ENCODE measurements at places on chromosomes 4 and X.

GRCh38 chr4:74474345-74475090, 29.6 kb downstream of the AREG start:
- DNase-seq, result no peak

DNA sequence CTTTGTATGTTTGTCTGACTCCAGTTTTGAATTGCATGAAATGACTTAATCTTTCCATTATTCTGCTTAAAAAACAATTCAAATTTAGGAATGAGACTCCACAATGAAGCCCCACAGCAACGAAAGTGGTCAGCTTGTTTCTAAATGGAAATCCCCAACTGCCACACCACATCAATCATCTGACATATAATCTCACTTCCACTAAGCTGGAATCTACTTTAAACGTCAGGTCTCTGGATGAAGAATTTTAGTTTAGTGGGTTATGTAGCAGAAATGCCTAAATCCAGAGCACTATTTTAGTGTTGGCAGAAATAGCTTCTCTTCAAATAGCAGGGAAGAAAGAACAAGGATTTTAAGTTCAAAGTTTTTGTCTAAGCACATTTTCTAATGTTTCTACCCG, 1.7 kb upstream of the BMP2K start:
- no peak for DNase-seq

DNA sequence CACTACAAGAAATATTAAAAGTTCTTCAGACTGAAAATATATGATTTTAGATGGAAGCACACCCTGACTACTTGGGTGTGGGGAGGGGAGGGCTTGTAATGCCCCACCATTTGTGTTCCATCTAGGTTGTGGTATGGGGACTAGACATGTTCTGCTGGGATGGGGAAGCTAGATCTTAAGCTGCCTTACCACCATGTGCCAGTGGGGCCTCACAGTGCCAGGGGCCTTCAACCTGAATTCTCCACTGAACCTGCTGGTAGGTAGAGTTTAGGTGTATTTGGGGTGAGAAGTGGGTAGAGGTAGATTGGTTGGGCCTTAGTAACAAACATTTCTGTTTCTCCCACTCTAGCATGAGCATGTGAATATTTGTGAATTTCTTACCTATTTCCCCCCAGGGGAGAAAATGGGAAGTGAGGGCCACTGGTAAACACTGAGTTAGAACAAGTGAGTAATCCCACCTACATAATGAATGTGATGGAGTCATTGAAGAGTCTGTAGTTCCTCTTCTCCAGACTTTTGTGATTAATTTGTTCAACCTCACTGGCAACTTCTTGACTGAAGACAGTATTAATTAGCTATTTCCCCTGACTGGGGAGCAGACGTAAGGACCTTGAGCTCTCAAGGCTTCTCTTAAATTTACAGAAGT, 44.0 kb downstream of the BRCC3 start:
- DNase-seq, result no peak

- no peak for DNase-seq
Observed at GRCh38 chr4:109548655-109549054, 11.4 kb upstream of the MCUB start.

DNA sequence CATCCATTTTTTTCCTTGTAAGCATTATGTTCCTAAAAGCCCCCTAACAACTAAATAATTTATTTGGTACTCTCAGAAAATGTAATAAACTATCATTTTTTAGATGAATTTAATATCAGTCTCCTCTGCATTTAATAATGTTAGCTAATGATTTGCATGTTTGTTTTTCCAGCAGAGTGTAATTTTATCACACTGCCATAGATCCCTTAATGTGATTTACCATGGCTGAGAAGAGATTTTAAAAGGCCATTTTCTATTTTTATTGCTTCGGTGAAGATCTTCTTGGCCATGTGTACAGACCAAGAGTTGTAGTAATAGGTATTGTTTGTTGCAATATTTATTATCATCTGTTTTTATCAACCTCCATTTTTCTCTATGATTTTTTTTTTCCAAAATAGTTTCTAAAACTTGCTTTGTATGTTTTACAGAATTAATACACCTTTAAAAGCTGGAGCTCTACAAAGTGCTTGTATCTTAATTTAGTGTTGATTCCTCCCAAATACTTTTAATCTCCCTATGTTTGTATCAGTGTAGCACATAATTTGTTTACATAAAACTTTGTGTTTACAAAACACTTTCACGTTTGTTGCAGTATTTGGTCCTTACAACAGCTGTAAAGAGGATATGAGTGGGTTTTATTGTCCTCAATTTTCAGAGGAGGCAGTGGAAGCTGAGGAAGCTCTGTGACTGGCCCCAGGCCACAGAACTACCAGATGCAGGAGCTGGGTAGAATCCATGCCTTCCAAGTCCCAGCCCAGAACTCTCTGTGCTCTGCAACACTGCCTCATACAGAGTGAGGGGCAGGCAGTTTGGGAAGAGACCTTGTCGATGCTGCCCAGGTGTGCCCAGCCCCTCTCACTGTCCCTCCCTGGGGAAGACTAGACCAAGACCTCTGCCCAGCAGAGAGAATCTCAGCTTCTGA, 58.1 kb downstream of the FAM114A1 start:
- DNase-seq, result no peak

DNA sequence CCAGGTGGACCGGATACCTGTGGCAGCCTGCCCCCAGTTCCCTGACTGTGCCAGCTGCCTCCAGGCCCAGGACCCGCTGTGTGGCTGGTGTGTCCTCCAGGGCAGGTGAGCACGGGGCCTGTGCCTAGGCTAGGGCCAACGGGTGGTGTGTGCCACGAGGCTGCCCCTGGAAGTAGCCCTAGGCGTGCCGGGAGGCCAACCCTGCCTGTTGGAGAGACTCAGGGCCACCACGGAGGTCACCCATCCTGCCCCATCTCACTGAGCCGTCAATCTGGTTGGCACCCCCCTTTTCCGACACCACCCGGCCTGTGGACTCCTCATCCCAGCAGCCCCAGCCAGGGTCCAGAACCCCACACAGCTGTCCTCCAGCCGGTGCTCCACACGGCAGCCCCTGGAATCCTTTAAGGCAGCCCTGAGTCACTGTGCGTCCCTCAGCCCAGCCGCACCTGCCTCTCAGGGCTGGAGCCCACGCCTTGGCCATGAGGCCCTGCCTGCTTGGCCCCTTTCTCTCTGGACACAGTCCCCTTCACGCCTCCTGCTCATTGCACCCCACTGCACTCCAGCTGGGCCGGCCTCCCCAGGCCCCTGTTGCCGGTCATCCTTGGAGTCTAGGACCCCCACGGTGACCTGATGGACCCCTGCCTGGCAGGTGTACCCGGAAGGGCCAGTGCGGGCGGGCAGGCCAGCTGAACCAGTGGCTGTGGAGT, 5.3 kb downstream of the PLXNB3 start:
- peak; percentile 6 for DNase-seq

- no peak for DNase-seq
Observed at GRCh38 chr4:3636646-3637320, 104.6 kb upstream of the LRPAP1 start.

GRCh38 chr4:159248384-159249178, 145.7 kb downstream of the RAPGEF2 start:
- no peak for DNase-seq

DNA sequence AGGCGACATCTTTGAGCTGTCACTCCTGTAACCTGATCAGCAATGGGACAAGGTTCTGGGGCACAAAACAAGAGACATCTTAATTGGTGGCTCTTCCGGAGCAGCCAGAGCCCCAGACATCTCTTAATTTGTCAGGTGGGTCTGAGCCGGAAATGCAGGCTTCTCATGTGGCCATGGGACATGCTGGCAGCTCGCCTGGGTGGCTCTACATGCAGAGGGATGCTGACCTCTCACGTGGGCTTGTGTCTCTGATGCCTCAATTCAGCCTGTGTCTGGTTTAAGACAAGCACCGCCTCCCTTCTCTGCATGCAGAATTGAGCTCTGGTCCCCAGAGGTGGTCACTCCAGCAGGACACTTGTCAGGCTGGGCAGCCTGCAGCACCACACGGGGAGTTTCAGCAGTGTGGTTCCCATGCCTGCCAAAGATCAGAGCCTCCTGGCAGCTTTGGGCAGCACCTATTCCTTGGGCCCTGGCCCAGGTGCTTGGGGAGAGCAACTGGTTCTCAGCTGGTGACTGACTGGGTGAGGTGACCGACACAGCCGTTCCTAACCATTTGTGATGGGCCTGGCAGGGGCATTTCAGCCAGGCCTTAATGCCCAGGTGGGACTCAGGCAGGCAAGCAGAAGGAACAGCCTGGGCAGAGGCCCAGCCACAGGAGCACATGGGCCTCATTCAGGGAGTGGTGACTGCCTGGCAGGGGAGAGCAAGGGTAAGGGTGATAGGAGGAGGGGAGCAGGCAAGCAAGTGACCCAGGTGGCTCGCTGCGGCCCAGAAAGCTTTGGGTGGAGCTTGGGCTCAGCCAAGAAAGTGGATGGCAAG, 53.4 kb downstream of the HMX1 start:
- no peak for DNase-seq

DNA sequence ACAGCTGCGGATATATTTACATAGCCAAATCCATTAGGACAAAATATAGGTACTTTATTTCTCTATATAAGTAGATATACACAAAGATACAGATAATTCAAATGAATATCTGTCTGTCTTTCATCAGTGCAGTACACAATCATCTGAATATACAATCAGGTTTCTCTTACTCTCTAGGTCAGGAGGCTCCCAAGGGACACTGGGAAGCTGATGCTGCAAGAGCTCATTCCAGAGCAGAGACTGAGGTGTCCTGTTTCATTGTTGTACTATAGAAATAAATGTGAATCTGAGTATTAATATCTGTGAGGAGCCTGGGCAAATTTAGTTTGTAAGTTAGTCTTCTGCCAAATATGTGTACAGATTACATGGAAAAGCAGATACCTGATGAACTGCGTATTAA, 4.2 kb downstream of the TLL1 start:
- no peak for DNase-seq

DNA sequence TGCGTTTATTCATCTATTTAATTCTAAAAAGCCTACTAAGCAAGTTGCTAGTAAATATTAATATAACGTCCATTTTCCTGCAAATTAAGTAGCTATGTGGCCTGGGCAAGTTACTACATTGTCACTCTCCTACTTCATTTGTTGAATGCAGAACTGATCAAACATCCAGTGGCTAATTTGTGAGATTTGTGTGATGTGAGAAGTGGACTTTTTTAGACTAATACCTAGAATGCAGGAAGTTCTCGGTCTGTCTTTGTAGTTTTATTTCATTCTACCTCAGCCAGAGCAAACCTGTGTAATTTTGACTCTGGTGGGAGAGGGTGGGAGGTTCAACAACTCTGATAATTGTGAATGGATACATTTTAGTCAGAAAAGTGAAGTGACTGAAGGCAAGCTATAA, 840 bp downstream of the GUF1 start:
- no peak for DNase-seq

- DNase-seq, result no peak
Observed at GRCh38 chrX:13420545-13421183, 100.8 kb upstream of the ATXN3L start.

- no peak for DNase-seq
Observed at GRCh38 chrX:130385520-130385919, at the start of gene GPR119. GPR119 (minus strand) TSS chrX:130385674; CDS start chrX:130385447, 227 bp downstream.

GRCh38 chr4:140982613-140983340, 150.5 kb downstream of the RNF150 start:
- DNase-seq, result no peak

GRCh38 chr4:7418131-7418943, 16.4 kb downstream of the PSAPL1 start:
- no peak for DNase-seq

- no peak for DNase-seq
Observed at GRCh38 chrX:111823703-111824102, 52.3 kb upstream of the TRPC5OS start.

- no peak for DNase-seq
Observed at GRCh38 chr4:186486172-186486571, 69.2 kb downstream of the MTNR1A start.

GRCh38 chr4:8393593-8394038, 46.9 kb downstream of the ACOX3 start:
- DNase-seq, result no peak

DNA sequence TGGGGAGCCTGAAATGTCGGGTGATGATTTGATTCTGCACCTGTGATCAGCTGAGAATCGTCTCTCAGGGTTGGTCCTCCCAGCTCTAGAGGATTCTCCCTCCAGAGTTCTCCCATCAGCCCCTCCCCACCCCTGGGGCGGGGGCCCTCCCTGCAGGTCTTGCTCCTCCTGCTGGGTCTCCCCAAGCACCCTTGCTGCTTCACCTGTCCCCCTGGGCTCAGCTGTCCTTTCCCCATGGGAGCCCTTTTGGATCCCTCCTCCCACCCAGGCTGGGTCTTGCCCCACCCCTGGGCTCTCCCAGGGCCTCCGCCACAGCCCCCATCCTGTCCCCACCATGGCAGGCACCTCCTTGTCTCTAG, 22.2 kb downstream of the PSAPL1 start:
- DNase-seq, result no peak

DNA sequence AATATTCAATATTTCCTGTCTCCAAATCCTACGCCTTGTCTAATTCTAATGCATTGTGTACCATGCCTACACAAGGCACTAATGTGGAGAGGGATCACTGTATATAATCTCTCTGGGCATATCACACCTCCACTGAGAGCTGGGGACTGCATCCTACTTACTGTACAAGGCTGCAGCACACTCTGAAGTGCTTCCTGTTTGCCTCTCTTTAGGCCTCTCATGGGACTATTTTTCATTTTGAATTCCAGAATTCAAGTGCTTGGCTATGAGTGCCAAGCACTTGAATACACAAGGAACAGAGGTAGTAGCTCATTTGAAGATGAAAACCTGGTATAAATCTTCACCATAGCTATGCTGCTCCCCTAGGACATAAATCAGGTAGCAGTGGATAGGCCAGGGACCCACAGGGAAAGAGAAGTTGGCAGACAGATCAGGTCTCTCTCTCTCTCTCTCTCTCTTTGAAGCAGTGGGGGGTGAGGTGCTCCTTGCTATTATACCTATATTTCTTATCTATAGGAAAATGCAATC, 229.7 kb upstream of the MBNL3 start:
- no peak for DNase-seq

- DNase-seq, result peak; percentile 41
Observed at GRCh38 chr4:78720994-78721677, 55.0 kb upstream of the BMP2K start.

DNA sequence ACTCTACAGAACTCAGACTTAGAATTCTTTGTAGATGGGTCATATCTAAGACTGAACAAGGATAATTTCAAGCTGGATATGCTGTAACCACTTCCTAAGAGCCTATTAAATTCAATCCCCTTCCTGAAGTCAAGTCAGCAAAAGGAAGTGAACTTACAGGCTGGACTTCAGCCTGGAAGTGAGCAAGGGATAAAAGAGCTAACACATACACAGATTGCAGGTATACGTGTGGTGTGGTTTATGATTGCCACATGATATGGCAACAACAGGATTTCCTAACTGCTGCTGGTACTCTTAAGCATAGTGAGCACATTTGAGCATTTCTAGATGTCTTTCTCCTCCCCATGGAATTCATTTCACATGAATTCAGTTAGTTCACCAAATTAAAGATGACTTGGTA, 38.2 kb upstream of the UXT start:
- no peak for DNase-seq

DNA sequence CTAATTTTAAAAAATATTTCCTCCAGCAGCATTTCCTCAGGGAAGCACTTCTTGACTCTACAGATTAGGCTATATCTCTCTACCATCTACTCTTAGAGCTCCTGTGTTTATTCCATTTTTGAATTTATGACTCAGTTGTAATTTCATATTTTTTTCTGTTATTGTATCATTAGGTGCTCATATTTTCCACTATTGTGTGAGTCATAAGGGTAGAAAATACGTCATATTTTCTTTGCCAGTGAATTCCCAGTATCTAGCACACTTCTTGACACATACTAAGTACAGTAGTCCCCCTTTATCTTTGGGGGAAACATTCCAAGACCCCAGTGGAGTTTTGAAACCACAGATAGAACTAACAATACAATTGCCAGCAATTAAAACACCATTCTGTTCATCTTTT, 431.2 kb downstream of the GASK1B start:
- no peak for DNase-seq
